GM06990 (cell line): ENCODE measurements at places on chromosomes 6 and 20.

DNA sequence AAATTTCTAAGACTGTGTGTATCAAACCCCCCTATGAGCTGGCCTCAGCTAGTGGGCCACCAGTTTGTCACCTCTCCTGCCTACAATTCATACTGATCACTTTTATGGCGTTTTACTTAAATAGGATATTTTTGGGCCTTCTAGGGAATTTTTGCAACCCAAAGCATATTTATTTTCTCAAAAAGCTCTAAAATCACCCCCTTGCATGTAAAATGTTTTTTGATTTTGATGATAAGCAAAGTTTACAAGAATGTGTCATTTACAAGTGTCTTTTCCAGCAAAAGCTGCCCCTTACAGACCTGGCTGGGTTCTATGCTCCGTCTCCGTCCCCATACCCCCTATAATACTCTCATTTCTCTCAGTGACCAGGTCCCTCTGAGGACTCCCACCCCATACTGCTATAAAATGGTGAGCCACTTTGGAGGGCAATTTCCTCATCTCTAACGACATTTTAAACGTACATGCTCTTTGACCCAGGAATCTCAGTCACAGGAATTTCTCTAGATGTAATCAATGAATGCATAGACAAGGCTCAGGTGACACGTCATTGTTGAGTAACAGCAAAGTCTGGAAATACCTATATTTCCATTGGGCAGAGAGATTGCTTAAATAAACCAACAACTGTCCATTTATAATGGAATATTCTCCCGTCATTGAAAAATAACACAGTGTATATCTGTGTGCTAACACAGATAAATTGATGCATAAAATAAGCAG lies 13.9 kb upstream of the OCSTAMP start:
- DNase-seq, result no peak

GRCh38 chr6:166650824-166651807 lies 24.1 kb upstream of the RPS6KA2 start:
- DNase-seq, result no peak

DNA sequence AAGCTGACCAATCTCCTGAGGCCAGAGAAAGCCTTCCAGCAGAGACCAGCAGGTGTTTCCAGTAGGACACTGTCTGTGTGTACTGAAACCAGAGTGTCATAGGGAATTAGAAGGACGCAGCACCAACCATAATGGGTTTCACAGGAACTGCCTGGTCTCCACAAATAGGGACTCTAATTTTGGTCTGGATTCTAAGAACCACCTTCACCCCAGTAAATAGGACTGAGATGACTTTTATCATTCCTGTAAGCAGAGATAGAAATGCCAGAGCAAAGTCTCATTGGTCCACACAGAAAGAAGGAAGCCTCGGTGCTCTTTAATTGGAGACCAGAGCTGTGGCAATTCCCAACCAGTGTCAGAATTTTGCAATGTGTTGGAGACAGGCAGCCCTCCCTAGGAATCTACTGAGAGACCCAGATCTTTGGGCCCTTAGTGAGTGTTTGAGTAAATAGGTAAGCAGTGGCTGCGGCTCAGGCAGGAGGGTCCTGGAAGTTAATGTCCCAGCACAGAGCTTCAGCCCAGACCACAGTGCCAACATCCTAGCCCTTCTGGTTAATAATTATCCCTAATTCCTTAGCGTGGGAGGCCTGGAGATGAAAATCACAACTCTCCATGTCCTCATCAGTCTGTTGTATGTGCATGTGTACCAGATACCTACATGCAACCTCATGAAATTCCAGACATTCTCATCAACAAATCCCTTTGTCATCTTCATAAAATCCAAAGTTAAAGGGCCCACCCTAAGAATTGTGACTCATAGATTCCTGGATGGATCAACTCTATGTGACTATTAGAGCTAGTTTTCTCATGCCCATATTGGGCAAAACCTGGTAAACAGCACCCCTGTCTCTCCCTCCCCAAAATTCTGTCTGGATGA lies 81.2 kb downstream of the UNC5CL start:
- DNase-seq, result no peak

DNA sequence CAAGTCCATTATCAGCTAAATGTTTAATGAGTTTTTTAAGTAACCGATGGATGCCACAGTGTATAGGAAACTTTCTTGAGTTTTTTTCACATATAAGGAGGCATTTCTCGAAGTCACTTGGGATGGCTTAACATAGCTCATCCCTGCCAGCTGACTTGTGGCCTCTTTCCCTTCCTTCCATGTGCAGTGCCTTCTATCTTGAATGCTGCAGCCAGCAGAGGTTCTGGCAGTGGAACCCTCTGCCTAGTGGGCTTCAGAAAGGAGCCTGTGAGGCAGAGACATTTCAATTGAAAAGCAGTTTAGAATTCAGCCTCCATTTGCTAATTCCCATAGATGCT lies 51.9 kb downstream of the AKAP12 start:
- DNase-seq, result no peak

DNA sequence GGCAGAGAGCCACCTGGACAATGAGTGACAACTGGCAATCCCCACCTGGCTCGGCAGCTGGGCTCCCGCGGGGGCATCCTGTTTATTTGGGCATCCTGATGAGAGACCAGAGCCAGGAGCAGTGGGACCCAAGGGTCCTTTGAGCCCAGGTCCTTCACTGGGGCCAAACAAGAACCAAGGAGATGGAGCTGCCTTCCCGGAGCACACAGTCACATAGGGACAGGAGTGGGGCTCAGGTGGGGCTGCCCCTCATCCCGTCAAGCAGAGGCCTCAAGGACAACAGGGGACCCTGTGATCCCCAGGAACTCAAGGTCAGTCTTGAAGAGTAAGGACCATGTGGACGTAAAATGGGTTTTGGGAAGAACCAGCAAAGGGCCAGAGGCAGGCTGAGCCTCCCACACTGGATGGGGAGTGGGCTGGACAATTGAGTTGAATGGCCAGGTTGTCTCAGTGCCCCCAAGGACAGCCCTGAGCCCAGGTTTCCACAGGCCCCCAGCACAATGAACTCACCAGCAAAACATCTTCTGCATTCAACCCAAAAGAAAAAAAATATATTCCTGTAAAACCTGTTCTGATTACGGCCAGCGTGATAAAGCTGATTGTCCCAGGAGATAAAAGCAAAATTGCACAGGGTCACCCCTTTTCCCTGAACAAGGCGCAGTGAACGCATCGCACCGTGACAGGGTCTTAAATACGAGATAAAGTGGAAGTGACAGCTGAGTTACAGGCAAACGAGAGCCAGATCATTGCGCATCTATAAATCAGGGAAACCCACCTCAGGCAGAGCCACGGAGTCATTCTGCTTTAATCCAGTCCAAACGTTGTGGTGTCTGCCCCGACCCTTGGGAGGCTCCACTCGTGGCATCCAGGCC lies 86.2 kb downstream of the ANKRD60 start:
- no peak for DNase-seq

DNA sequence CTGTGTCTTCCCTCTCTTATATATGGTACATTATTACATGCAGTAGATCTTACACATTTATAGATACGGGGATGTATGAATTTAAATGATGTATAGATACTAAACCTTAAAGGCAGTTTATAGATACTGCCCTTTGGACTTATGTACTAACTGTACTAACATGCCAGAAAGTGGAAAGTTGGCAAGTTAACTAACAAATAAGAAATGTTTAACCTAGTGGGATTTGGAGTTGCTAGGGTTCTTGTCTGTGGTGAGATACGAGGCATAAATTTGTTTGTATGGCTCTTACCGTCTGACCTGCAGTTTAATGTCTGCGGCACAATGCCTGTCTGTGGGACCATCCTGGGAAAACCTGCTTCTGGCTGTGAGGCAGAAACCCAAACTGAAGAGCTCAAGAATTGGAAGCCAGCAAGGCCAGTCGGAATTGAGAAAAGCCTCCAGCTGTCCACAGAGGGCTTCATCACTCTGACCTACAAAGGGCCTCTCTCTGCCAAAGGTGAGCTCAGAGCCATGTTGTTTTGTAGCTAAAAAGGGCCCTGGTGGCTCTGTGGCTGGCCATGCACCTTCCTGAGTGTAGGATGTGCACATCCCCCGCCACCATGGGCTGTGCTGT lies 62.9 kb upstream of the SLC22A1 start:
- no peak for DNase-seq

GRCh38 chr6:1188199-1188598 lies 123.7 kb upstream of the FOXQ1 start:
- no peak for DNase-seq

DNA sequence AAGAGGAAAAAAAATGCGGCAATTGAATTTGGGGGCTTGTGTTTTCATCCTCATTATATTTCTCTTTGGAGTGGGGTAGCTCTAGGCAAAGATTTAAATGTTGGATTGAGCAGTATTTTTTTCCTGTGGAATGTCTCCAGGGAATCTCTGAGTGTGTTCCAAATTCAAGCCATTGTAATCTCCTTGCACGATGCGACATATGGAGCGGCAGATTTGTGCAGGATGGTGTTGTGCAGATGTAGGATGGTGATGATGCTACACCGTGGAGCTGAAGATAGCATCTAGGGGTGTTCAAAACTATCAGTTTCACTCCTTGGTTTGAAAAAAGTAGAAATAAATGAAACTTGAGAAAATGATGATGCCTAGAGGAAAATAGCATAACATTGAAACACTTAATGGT lies 777.5 kb upstream of the EPHA7 start:
- DNase-seq, result no peak

GRCh38 chr6:169095153-169095552 lies 158.5 kb downstream of the THBS2 start:
- DNase-seq, result no peak

GRCh38 chr6:143139239-143139784 lies 78.6 kb downstream of the AIG1 start:
- no peak for DNase-seq

GRCh38 chr6:75204959-75205775 lies 686 bp downstream of the COL12A1 start:
- peak; percentile 22 for DNase-seq

DNA sequence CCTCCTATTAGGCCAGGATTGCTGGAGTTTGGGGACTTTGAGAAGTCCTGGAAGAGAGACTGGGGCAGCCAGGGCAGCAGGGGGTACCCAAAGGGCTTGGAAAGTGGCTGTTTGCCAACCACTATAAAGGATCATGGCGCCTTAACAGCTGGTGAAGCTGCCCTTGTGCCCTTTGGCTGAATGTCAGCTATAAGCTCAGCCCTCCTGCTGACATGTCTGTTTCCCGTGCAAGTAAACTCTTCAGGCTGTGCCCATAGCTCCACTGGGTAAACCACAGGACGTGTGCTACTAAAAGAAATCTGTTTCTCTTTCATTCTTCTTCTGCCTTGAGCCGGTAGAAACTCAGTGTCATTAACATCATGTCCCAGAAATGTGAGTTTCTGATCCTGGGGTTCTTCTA lies 97.3 kb downstream of the CAP2 start:
- DNase-seq, result no peak

- DNase-seq, result no peak
Measured at GRCh38 chr20:23490817-23491216, at the start of gene CST8. TSS of gene CST8 (plus strand) at chr20:23491117. CDS start at chr20:23491668, 551 bp downstream.

GRCh38 chr6:5068153-5068751 lies 16.9 kb upstream of the PPP1R3G start:
- DNase-seq, result no peak

DNA sequence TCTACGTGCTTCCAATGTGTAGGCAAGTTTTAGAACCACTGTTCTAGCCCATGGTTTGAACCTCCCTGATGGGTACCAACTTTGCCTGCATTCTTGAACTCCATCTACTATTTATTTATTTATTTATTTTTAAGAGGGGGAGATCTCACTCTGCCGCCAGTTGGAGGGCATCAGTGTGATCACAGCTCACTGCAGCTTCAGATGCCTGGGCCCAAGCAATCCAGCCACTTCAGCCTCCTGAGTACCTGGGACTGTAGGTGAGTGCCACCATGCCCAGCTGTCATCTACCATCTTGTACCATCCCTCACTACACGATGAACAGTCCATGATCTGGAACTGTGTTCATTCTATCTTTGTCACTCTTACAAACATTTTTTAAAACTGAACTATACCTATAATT lies 28.2 kb downstream of the HLA-F start:
- no peak for DNase-seq

GRCh38 chr6:47532981-47533585 lies 55.5 kb downstream of the CD2AP start:
- no peak for DNase-seq

DNA sequence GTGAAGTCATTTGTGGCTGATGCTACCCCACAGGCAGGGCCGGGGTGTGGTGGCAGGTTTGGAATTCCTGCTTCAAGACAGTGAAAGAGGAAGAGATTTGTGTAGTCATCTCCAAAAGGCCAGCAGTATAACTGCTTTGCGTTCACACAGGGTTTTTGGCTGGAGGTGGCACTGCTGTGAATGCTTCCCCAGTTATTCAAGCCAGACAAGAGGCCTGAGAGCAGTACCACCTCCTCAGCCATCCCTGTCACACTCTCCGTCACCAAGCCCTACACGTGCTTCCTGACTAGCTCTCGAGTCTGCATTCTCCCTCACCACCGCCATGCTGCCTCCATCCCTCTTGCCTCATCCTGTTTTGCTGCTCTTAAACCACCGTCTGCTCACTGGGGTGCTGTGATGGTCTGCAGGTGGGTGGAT lies 23.9 kb downstream of the ARMC2 start:
- no peak for DNase-seq

DNA sequence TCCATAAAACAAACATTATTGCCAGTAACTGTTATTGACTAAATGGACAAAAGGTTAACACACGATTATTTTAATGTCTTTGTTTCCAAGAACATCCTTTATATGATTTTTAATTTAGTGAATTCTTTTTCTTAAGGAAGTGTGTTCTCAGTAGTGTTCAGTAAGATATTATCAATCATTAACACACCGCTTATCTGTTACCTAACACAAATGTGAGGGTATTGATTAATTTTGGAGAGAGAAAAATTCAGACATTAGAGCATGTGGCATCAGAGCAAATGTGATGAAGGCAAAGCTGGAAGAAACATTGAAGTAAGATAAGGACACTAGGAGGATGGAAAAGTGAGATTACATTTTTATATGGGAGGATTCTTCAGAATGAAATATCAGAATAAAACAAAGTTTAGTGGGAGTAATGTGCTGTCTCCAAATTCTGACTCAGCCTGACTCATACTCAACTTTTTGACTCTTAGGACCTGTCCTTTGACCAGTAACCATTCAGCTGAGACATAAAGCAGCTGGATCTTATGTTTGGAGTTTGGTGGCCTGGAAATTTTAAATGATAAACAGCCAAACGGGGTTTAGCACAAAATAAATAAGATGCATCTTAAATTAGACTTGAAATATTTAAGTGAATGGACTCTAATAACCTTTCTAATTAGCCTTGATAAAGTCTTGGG lies 348.6 kb downstream of the CD109 start:
- no peak for DNase-seq

DNA sequence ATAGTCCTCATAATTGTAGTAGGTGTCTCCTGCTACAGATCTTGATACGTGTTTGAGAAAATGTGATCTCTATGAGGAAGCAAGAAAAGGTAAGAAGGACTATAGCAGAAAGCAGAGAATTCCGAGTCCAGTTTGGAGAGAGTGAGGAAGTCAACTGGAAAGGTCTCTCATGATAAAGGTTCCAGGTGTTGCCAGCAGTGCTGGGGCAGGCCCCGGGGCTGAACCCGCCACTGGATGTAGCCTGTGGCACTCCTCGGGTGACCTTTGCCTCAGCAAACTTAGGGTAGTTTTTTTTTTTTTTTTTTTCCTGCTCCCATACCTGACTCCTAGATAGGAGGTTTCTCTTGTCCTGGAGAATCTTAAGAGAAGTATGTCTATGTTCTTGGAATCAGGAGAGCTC lies 62.8 kb downstream of the FAM120B start:
- no peak for DNase-seq
